ENCODE measurements at places on chromosomes 2 and 18.
A peak's percentile ranks its signal among the peaks of the same experiment; 100 is the strongest.

- peak; percentile 38 for DNase-seq
These were observed 45.4 kb downstream of the RASGRP3 start for GRCh38 chr2:33521791-33522281.

DNA sequence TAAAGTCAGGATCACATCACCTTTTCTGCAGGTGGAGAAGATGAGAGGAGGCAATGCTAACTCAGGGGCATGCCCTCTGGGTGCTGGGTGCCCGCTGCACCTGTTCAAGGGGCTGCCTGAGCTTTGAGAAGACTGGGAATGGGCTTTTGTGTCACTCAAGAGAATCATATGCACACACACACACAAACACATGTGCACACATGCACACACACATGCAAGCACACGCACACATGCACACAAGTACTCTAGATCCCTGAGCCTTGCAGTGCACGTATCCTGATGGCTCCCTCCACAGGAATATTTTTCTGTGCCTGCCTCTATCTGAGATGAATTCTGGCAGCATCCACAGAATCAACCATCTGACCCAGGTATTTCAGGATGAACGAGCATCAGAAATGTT is 110.0 kb upstream of the TEX51 start:
- no peak for DNase-seq

GRCh38 chr2:143942486-143942885 is 577.4 kb downstream of the ZEB2 start:
- DNase-seq, result no peak

- no peak for DNase-seq
These were observed 47.7 kb downstream of the NCOA1 start for GRCh38 chr2:24538720-24539119.

GRCh38 chr18:3983351-3983969 is 471.6 kb downstream of the DLGAP1 start:
- DNase-seq, result no peak

- no peak for DNase-seq
These were observed 64.1 kb downstream of the TAF4B start for GRCh38 chr18:26290385-26290784.

- no peak for DNase-seq
These were observed 185.9 kb downstream of the CDH7 start for GRCh38 chr18:65936678-65937077.

DNA sequence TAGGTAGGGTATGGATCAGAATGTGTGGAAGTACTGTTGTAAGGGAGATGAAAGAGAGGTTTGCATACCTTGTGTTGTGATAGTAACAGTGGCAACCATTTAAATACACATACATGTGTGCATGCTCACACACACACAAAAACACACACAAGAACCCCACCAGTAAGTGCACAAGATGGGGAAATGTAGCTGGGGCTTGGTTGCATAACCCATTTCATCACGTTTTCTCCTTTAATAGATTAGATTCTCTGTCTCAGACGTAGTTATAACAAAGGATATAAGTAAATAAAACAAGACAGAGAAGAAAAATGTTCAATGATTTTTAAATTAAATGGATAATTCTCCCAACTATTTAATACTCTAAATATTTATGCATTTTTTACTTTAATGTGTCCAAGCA is 13.4 kb downstream of the ARHGAP15 start:
- no peak for DNase-seq

GRCh38 chr18:24514439-24514838 is 54.0 kb downstream of the HRH4 start:
- no peak for DNase-seq

DNA sequence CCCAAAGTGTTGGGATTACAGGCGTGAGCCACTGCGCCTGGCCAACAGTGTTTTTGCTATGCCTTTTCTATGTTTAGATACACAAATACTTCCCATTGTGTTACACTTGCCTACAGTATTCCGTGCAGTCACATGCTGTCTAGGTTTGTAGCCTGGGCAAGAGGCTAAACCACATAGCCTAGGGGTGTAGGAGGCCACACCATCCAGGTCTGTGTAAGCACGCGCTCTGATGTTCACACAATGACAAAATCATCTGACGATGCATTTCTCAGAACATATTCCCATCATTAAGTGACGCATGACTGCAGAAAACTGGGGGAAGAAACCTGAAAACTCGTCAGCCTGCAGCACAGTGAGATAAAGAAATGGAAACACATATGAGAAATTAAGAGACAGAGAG is 46.1 kb upstream of the TWIST2 start:
- no peak for DNase-seq

DNA sequence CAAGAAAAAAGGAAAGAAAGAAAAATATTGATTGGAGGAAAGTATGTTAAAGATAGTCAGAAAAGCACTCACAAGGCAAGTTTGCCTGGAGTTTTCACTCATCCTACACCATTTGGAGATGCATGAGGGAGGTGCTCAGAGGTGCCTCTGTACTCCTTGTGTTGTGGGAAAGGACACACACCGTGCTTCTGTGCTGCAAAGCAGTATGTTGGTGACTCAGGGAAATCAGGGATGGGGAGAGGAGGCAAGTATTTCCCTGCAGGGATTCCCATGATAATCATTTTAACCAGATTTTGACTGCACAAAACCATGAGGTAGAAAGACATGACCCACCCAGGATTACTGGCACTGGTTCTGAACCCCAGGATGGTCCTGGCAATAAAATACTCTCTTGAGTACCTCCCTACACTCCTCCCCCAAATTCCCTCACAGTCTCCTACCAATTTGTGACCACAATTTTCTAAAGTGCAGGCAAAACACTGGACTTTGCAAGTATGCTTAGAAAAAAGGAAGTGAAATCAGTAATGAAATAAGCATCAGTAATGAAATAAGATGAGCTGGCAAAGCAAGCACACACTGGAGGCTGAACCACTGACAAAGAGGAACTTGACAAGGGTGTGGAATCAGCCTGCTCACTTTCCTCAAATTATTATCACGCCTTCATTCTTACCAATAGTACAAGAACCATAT is 155.5 kb upstream of the ACVR2A start:
- no peak for DNase-seq

DNA sequence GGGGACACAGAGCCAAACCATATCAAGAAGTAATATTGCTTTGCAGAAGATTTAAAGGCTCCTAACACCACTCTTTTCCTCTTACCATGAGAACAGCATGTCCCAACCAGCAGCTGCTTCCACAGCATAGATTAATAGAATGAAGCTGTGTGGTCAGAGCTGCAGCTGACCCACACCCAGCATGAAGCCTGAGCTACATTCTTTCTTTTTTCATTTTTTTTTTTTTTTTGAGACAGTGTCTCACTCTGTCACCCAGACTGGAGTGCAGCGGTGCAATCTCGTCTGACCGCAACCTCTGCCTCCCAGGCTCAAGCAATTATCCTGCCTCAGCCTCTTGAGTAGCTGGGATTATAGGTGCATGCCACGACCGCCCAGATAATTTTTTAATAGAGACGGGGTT is 289.8 kb downstream of the RAD51AP2 start:
- no peak for DNase-seq

- DNase-seq, result no peak
These were observed 85.0 kb upstream of the PPP1CB start for GRCh38 chr2:28666496-28667184.

DNA sequence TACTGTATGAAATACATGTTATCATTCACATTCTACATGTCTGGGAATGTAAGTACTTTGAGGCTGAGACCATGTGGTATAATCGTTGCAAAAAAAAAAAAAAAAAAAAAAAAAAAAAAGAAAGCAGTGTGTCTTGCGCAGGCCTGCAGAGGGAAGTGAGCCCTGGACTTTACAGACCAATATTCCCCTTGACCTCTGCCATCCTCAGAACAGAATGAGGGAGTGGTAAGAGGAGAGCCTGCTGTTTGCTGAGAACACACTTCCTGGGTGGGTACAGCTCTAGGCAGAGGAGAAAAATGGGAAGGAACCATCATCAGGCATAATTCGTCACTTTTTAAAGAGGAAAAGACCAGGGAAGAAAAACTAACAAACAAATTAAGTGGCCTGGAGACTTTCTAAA is 28.8 kb upstream of the TBC1D8 start:
- DNase-seq, result no peak

DNA sequence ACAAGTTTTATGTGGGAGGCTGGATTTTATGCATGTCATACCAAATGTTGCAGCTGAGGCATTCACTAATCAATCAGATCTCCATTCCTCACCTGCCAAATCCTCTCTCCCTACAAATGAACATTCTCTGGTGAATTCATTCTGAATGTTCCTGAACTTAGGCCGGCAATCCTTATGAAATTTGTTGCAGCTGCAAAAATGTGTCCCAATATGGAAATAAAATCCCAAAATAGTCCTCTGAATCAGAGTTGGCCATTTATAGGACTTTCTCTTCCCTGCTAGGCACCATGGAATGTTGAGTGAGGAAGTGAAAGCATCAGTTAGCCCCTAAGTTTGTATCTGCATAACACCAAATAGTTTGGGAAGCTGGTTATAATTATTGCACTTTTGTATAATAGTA is 25.6 kb downstream of the GCA start:
- DNase-seq, result no peak

DNA sequence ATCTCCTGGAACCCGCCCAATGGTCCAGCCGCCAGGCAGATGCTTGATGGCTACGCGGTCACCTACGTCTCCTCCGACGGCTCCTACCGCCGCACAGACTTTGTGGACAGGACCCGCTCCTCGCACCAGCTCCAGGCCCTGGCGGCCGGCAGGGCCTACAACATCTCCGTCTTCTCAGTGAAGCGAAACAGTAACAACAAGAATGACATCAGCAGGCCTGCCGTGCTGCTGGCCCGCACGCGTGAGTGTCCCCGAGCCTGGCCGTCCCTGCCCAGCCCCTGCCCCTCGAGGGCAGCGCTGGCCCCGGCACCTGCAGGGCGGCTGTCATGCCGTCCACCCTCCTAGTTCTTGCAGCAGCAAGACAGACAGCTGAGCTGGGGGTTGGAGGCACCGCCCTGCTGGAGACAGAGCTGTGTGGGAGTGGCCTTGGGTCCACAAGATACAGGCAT is 36.7 kb downstream of the MTERF4 start:
- DNase-seq, result no peak

DNA sequence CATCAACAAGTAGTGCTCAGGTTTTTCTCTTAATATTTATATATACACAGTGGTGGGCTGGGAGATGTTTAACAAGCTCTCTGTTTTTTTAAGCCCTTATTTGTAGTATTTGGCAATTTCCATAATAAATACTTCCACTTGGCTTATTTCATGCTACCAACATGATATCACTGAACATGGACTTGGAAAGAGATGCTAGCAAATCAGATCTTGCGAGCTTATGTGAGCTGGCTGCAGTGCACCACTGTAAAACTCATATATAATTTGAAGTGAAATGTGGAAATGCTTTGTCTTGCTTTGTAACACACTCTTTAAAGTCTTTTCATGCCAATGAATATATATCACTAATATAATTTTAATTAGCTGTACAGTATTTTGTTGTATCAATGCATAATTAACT is 155.7 kb downstream of the ALK start:
- no peak for DNase-seq

- no peak for DNase-seq
These were observed 1.9 kb downstream of the OTX1 start for GRCh38 chr2:63052411-63053080.

- no peak for DNase-seq
These were observed 36.6 kb downstream of the SCTR start for GRCh38 chr2:119487434-119488244.

DNA sequence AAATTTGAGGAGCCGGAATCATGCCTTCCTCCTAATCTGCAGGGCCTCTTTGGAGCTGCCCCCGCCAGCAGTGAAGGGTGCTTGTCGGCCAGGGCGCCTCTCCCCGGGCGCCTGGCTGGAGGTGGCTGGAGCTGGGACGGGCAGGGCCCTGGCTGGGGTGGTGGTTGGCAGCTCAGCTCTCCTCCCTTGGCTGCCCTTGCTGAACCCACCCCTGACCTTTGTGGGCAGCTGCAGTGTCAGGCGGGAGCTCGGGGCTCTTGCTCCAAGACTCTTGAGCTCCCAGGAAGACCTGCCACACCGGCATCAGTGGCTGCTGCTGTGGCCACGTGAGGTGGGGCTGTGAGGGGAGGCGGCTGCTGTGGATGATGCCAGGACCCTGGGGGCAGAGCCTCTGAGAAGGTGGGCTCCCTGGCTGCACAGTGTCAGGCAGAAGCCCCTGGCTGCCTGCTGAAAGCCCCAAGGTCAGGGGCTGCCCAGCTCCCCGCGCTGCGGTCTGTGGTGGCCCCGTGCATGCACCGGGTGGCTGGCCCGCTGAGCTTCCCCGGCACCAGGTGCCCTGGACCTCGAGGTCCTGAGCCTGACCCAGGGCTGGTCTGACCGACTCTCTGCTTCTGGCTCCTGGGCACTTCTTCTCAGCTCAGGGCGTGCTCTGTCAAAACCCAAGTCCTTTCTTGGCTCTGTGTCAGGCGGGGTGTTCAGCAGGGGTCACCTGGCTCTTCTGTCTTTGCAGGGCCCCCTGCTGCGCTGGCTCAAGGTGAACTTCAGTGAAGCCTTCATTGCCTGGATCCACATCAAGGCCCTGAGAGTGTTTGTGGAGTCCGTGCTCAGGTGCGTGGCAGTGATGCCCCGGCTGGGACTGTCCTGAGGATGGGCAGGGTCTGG is 34.5 kb downstream of the PDIA6 start:
- no peak for DNase-seq

- no peak for DNase-seq
These were observed 13.5 kb upstream of the GPR39 start for GRCh38 chr2:132403146-132403545.

- DNase-seq, result no peak
These were observed 274.9 kb upstream of the UBE2E3 start for GRCh38 chr2:180705551-180705950.

- DNase-seq, result no peak
These were observed 32.6 kb upstream of the B3GNT2 start for GRCh38 chr2:62163106-62163831.

- no peak for DNase-seq
These were observed 1.5 kb upstream of the ASB18 start for GRCh38 chr2:236265675-236266074.

DNA sequence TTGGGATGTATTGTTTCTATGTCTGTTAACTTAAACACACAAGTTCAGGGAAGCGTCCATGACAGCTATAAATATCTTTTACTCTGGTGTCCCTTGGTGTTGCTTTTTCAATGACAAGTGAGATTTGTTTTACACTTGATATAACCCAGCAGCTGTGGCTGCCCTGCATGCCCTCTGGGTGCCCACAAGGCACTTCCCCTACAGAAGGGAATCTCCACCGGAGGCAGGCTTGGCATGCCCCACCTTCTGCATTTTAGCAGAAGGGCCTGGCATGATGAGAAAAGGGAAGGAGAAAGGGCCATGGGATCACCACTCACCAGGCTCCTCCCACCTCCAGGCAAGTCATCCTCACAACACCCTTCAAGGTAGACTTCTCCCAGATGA is 68.7 kb downstream of the TMEM247 start:
- DNase-seq, result no peak

DNA sequence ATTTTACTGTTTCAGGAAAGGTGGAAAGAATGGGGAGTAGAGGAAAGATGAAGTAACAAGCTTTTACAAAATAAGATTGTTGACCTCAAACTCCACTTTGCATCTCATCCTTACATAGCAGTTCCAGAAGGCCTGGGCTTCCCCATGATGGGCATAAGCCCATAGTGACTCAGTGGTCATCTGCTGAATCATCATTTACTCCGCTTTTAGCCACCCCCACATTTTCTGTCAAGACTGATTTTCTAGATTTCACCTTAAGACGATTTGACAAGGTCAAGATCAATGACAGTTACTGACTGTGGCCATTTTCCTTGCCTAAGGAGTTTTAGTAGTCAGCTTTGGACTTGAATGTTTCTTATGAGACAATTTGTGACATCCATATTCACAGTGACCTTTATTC is 49.4 kb downstream of the PLEKHM3 start:
- DNase-seq, result no peak
